ENCODE measurements at places on chromosomes 3 and 15.
A peak's percentile ranks its signal among the peaks of the same experiment; 100 is the strongest.

GRCh38 chr15:48596841-48597240 is 48.7 kb downstream of the FBN1 start:
- no peak for DNase-seq

DNA sequence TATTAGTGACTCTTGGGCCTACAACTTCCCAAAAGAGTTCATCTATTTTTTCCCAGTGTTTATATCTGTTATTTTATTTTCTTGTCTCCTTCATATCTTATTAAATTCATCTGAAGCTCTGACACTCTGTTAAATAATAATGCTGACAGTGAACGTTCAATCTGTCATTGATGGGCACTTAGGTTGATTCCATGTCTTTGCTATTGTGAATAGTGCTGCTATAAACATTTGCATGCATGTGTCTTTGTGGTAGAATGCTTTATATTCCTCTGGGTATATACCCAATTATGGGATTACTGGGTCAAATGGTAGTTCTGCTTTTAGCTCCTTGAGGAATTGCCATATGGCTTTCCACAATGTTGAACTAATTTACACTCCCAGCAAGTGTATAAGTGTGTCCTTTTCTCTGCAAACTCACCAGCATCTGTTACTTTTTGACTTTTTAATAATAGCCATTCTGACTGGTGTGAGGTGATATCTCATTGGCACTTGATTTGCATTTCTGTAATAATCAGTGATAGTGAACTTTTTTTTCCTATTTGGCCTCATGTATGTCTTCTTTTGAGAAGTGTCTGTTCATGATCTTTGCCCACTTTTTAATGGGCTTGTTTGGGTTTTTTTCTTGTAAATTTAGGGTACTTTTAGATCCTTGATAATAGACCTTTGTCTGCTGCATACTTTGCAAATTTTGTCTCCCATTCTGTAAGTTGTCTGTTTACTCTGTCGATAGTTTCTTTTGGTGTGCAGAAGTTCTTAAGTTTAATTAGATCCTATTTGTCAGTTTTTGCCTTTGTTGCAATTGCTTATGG is 122.5 kb downstream of the LEKR1 start:
- DNase-seq, result no peak

- DNase-seq, result no peak
Measured at GRCh38 chr15:40398413-40398873, 7.2 kb upstream of the IVD start.

DNA sequence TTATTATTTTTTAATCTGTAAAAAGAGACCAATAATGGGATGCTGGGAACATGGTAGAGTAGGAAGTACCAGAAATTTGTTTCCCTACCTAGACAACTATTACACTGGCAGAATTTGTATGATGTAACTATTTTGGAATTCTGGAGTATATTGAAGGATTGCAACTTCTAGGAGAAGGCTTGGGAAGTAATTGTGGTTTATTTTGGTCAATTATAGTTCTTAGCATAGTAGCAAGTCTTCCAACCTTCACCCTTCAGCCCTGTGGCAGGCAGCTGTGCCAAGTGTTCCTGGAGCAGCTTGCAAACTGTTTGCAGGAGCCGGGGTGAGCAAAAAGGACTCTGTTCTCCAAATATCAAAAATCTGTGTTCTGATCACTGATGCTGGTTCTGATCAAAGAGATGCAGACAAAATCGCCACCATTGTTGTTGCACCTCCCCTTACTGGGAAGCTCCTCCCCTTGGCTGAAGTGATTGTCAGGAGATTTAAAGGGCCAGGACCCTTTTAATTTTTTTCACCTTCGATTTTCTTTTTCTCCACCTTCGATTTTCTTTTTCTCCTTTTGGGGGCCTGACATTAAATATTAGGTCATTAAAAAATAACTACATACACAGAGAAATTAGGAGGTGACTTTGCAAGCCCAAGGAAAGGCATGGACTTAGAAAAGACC is 363.3 kb downstream of the SLC9A9 start:
- DNase-seq, result no peak

GRCh38 chr15:92893200-92893599 is 6.9 kb upstream of the CHD2 start:
- DNase-seq, result no peak

DNA sequence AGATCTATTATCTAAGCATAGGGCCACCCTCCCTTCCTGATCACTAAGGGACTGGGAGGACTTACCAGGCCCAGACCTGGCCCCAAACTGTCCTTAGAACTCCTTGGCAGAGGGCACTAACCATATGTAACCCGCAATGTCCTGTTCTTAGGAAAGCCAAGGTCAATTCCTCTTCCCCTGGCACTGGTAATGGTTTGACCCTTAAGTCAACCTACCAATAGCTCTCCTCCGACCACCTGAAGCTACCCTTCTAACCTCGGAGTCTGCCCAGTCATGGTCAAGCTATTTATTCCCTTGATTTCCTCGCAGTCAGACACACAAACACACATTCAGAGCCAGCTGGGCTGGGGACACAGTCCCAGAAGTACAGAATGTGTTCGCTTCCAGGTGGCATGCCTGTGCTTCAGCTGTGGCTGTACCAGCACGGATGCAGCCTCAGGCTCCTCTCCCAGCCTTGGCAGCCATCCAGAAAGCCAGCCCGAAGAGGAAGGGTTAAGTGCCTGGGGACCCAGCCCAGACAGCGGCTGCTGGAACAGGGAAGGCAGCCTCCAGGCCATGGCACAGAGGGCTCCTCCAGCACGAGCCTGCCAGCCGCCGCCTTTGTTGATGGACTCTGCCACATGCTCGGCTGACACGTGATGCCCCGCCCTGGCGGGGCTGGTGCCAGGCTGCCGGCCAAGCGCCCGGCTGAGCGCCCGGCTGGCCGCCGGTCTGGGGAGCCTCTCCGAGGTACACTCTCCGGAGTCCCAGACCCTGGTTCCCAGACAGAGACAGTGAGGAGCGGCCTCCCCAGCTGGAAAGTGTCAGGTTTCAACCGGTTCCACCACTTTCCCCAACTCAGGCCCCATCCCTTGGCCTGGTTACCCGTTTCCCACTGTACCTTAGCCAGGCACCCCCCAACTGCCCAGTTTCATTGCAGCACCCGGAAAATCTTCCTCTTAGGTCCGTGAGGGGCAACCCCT is 5.5 kb downstream of the BMF start:
- no peak for DNase-seq

DNA sequence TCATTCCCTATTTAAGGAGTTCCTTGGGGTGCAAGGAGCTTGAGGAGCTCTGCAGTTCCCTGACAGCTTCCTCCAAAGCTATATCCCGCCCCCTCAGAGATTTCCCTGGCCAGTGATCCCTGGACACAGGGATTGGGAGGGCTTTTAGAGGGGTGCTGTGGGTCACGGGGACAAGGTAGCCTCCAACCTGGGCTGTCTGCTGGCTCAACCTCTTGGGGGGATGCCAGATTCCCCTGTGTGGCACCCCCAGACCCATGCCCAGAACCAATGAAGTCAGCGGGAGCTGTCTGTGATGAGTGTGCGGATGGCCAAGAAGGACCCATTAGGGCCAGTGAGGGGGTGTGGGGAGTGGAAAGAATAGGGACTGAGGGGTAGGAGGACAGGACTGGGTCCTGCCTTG is 21.0 kb upstream of the ATP2B2 start:
- DNase-seq, result no peak

DNA sequence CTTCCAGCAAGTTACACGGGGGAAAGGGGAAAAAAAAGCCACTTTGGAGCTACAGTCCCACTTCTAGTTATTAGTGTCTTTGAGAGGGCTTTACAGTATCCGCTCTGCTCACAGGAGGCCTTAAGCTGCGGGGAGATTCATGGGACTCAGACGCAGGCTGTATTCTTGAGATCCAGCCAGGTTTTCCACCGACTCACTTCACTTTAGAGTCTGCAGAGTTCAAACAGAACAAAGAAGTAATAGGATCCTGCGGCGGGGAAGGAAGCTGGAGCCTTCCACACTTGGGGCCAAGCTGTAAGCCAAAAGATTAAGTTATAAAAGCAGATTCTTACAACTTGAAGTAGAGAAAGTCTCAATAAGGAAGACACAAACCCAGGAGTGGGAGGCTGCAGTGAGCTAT is 60.2 kb upstream of the FAM174B start:
- no peak for DNase-seq

- peak; percentile 28 for DNase-seq
Measured at GRCh38 chr3:170055209-170055608, 17.4 kb downstream of the GPR160 start.

DNA sequence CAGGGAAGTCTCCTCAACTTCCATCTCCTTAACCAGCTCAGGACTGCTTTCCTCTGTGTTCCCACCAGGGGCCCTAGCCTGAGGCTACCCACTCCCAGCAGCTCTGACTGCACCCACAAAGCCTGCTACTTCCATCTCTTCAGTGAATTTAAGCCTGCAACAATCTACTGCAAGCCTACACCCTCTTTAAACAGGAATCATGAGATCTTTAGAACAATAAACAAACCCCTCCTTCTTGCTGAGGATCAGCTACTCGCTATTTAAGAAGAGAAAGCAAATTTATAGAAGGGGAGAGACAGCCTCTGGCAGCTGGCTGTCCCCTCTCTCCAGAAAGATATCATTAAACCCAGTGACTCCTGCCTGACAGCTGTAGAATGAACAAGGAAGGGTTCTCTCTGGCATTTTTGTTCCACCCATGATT is 51.9 kb downstream of the ARHGAP31 start:
- no peak for DNase-seq

GRCh38 chr15:36879568-36880222 is 220.7 kb downstream of the MEIS2 start:
- no peak for DNase-seq

DNA sequence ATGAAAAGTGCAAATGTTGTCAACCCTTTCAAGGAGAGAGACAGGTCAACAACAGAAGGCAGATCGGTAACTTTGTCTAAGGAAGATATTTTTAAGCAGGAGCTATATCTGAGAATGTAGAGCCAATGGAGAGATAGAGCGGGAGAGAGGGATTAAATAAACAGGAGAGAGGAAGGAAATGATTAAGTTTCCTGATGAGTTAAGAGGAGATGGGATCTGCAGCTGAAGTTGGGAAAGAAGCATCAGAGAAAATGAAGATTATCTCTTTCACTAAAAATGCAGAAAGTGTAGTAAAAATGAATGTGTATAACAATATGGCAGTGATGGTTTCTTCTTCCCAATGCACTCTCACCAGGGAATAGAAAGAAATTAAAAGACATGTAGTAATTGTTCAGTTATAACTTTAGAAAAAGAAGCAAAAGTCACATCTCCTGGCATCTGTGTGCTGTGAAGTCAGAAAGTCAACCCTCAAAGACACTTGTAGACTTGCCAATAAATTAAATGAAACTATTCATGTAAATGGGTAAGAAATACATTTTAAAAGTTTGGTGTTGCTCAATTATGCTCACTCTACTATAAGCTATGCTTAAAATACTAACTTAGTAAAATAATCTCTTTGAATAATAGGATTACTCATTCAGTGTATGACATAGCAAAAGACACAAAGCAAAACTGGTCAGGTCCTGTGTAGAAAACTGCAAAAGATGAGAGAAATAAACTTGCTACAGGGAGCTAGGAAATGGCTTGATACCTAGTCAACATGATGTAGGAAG is 264.6 kb downstream of the ZIC4 start:
- no peak for DNase-seq

GRCh38 chr15:40850576-40851112 is 6.8 kb downstream of the SPINT1 start:
- DNase-seq, result no peak

GRCh38 chr15:50531766-50532165 is 14.7 kb downstream of the USP50 start:
- DNase-seq, result no peak

DNA sequence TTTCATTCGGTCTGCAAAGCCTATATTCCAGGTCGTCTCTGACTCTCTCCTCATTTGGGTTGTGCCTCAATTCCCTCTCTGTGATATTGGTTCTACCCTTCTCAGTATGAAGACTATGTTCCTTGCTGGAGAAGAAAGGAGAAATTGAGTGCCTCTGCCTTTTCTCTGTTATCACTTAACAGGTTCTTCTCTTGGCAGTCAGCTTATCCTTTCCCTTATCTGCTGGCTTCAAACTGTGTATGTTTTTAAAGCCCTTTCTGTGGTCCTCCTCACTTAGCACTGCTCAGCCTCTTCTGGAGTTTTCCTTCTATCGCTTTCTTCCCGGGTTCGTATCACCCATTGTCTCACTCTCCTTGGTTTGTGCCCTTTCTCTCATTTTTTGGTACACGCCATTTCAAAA is 65.3 kb upstream of the FSTL1 start:
- DNase-seq, result no peak

DNA sequence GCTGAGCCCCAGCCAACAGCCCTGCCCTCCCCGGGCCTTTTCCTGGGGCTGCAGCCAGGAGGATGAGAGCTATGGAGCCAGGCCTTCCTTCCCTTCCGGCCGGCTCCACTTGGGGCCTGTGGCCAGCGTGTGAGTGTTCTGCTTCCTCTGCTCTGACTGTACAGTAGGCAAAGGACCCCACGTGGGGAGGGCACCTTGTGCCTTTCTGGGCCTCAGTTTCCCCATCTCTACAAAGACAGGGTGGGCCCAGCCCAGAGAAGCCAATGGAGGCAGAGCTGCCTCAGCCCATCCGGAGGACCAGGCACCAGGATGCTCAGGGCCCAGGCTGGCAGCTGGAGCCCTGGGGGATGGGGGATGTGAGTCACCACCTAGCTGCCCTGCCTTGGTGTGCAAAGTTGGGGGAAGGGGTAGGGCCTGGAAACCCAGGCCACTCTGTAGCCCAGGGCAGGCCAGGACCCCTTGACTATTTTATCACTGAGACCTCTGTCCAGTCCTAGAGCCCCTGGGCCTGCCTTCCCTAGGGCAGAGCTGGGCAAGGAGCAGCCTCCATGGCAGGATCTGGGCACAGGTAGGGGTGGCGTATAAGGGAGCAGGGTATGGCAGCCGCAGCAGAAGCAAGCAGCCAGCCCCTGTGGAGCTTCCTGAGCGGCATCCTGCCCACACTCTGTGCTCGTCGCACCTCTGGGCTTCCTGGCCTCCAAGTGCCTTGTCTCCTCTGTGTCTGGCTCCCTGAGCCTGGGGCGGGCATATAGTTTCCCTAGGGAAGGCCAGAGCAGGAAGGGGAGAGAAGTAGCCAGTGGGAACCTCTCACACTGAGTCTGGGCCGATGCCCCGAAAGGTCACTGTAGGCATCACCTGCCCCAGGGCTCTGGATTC is 1.8 kb downstream of the PSTPIP1 start:
- no peak for DNase-seq

DNA sequence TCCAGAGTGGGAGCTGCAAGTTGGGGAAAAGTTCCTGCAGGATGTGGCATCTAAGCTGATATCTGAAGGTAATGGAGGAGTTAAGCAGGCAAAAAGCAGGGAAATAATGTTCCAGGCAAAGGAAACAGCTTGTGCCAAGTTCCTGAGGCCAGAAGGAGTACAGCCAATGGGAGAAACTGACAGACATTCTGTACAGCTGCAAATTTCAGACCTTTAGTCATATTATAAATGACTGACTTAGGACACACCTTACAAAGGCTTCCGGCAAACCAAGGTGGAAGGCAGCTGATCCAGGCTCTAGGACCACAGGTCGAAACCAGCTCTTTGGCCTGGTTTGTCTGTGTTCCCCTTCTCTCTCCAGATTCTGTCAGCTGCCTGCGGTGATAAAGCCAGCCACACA is 9.3 kb downstream of the WWTR1 start:
- DNase-seq, result no peak

GRCh38 chr3:78348664-78349063 is 1308.8 kb downstream of the ROBO2 start:
- DNase-seq, result no peak

GRCh38 chr15:101320501-101321052 is 25.5 kb upstream of the SNRPA1 start:
- no peak for DNase-seq

- DNase-seq, result no peak
Measured at GRCh38 chr3:23921052-23921511, 4.2 kb downstream of the RPL15 start.

All from H1 (cell line).